Effector memory CD4-positive, alpha-beta T cell (primary cell): ENCODE measurements at places on chromosomes 1 and 21.

GRCh38 chr1:108657356-108658080 is 3.4 kb downstream of the HENMT1 start:
- DNase-seq, result no peak

DNA sequence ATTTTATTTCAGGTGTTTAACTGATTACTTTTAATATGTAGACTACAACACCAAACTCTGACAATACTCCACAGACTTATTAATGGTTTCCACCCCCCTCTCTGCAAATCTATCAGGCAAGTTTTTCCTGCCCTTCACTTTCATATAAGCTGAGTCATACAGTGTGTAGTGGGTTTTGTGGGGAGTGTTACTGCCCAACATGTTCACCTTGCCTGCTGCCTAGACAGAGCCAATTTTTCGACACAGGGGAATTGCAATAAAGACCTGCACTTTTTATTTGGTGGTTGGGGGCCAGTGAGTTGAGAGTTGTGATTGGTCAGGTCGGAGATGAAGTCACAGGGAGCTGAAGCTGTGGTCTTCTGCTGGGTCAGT is 119.7 kb downstream of the PPIAL4G start:
- no peak for DNase-seq

GRCh38 chr1:200861937-200862647 is 10.7 kb upstream of the GPR25 start:
- no peak for DNase-seq

GRCh38 chr1:34166625-34167361 is 1.8 kb upstream of the CSMD2 start:
- DNase-seq, result no peak

DNA sequence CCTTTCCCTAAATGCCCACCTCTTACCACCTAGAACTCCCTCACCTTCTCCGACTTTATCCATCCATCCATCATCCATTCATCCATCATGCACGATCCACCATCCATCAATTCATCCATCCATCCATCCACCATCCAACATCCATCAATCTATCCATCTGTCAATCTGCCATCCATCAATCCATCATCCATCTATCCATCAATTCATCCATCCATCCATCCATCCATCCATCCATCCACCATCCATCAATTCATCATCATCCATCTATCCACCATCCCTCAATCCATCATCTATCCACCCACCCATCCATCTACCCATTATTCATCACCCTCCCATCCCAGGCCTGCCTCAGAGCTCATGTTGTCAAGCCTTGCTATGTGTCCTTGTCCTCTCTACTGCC is 34.5 kb downstream of the WNT3A start:
- DNase-seq, result no peak

GRCh38 chr1:206420471-206420870 is 49.8 kb upstream of the IKBKE start:
- DNase-seq, result no peak

GRCh38 chr1:208665936-208666335 is 421.8 kb upstream of the PLXNA2 start:
- DNase-seq, result no peak

- DNase-seq, result no peak
Observed at GRCh38 chr1:86062453-86062852, 94.1 kb downstream of the COL24A1 start.

DNA sequence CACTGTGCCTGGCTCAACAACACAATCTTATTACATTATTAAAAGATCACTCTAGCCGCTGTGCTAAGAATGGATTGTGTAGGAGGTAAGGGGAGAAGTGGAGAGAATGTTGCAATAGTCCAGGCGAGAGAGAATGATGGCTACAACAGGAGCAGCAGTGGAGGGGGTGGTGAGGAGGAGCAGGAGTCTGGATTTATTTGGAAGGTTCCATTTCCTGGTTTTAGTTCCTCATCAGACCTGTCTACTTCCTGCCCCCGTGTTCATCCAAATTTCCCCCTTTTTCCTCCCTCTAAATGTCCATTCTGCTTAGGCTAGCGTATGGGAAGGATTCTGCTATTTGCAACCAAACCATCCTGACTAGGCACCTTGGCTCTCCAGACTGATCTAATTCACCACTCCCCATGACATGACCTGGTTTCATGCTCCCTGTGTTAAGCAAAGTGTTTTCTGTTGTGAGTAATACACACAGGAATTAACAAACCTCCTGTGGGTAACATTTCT is 35.1 kb upstream of the EYA3 start:
- DNase-seq, result no peak

GRCh38 chr1:41627491-41628280 is 143.2 kb upstream of the EDN2 start:
- no peak for DNase-seq

DNA sequence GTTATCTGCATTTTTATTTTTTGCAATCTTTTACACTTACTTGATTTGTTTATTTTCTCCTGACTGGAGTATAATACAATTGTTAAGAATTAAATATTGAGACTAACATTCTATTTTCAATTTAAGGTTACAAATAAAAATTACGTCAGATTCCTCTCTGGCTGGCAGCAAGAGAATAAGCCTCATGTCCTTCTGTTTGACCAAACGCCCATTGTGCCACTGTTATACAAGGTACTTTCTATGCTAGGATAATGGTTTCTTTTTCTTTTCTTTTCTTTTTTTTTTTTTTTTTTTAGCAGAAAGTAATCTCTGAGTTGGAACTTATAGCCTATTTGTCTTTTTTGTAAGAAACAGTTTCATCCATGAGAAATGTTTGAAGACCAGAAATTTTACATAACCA is 20.0 kb downstream of the DNAJC16 start:
- no peak for DNase-seq
